ENCODE measurements at places on chromosomes 7 and 10. TPM values are rescaled to one million over a fixed set of nuclear protein-coding genes. Genes with fewer than 3 reads are reported as not detected.

DNA sequence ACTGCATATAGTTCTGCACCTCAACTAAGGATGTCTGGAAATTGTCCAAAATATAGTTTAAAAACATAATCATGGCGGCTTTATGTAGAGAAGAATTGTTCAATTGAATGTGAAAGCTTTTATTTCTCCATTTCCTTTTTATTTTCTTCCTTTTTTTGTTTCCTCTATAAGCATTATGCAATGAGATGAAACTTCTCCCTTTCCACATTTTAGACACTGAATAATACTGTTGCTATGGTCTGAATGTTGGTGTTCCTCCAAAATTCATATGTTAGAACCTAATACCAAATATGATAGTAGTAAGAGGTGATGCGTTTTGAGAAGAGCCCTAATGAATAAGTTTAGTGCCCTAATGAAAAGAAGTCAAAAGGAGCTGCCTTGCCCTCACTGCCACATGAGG lies 175.0 kb downstream of the RNLS start:
- DNase-seq = no peak

The VKORC1L1 gene
- total RNA-seq = 6.0 TPM

The FGFR2 gene
- total RNA-seq = 13.3 TPM

The GNAI1 gene
- total RNA-seq = 10.2 TPM
